ENCODE measurements at places on chromosomes 1 and 21.

DNA sequence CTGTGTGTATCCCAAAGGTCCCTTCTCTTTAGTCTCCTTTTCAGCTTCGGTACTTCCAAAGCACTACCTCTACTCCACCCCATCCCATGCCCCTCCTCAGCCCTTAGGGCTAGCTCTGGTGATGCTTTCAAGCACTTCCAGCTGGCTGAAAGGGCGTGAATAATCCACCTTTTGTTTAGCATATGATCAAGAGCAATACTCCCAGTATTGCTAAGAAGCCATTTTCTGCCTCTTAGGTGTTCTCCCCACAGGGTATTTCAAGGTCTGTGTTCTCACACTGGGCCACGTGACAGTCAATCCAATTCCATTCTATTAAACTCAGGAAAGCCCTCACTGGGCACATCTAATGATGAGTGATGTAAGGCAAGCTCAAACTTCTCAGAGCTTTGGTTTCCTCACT lies 298.5 kb upstream of the PROX1 start:
- DNase-seq, result no peak

- no peak for DNase-seq
These were observed 26.5 kb downstream of the BCL9 start for GRCh38 chr1:147567594-147568381.

DNA sequence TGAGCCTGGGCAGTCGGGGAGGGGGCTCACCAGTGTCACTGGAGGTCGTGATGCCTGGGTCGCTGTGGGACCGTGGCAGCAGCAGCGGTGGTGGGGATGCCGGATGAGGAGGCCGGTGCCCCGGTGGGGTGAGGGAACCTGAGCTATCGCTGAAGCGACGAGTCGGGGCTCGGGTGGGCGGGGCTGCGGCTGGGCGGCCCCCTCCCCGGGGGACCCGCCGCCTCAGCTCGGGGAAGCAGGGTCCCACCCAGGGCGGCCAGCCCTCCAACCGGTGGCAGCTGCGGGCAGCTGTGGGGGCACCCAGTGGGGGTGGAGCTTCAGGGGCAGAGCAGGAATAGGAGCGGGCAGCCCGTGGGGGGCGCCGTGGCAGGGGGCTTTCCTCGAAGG lies 5.0 kb downstream of the ENTREP3 start:
- DNase-seq, result no peak

- peak; percentile 74 for DNase-seq
These were observed 34.4 kb downstream of the COL18A1 start for GRCh38 chr21:45439161-45439872.

GRCh38 chr1:199982606-199983005 lies 44.9 kb upstream of the NR5A2 start:
- no peak for DNase-seq

GRCh38 chr21:44943686-44944550 lies 4.1 kb downstream of the SLX9 start:
- DNase-seq, result no peak

DNA sequence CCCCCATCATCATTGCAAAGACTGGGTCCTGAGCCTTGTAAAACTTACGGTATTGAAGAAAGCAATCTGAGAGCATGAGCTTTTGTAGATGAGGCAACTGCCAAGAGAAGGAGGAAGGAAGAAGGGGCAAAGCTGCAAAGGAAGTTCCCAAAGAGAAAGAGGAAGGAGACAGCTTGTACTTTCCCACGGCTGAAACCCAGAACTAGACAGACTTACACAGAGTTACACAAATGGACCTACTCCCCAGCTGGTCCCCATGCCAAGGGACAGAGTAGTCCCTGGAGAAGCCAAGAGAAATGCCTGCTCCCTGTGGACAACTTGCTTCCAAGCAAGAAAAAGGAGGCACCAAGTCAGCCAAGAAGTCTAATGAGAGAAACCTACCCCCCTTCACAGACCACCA lies 22.6 kb downstream of the SLC5A9 start:
- DNase-seq, result no peak

DNA sequence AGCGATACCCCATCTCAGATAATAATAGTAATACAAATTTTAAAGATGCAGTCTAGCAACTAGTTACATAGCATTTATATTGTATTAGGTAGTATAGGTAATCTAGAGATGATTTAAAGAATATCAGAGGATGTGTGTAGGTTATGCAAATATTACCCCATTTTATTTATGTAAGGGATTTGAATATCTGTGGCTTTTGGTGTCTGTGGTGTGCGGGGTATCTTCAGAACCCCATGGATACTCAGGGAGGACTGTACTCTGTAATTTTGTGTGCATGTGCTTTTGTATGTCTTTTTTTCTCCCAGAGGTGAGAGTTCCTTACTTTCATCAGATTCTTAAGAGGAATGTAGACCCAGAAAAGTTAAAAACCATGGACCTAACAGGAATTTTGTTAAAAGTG lies 12.8 kb downstream of the RNF2 start:
- DNase-seq, result no peak

- DNase-seq, result no peak
These were observed 44.2 kb downstream of the PRRX1 start for GRCh38 chr1:170707959-170708655.

GRCh38 chr1:201060586-201060985 lies 37.1 kb upstream of the KIF21B start:
- DNase-seq, result no peak

DNA sequence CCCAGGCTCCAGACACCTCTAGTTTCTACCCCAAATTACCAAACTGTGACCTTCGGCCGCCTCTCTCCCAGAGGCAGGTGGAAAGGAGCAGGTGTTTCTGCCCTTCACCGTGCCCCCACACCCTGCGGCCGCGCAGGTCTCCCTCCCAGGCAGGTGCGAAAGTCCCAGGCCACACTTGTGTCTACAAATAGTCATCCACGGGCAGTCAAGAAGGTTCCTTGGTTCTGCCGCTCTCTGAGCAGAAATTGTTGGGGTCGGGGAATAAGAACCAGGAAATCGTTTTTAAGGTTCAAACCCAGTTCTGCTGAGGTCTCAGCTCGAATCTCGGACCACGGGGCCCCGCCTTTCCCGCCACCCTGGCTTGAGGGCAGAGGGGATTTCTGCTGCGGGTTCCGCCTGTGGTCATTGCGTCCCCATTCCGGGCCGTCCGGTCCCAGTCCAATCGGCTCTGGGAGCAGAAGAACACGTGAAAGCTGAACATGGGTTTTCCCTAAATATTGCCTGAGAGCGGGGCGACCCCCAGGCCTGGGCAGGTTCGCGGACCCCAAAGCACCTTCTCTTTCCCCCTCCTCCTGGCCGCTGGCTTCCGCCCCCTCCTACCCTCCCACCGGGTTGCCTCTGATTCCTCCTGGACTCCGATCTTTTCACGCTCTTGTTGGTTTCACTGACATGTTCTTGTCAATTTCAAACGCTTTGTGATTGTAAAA lies 1.2 kb upstream of the ATF3 start:
- DNase-seq, result no peak

DNA sequence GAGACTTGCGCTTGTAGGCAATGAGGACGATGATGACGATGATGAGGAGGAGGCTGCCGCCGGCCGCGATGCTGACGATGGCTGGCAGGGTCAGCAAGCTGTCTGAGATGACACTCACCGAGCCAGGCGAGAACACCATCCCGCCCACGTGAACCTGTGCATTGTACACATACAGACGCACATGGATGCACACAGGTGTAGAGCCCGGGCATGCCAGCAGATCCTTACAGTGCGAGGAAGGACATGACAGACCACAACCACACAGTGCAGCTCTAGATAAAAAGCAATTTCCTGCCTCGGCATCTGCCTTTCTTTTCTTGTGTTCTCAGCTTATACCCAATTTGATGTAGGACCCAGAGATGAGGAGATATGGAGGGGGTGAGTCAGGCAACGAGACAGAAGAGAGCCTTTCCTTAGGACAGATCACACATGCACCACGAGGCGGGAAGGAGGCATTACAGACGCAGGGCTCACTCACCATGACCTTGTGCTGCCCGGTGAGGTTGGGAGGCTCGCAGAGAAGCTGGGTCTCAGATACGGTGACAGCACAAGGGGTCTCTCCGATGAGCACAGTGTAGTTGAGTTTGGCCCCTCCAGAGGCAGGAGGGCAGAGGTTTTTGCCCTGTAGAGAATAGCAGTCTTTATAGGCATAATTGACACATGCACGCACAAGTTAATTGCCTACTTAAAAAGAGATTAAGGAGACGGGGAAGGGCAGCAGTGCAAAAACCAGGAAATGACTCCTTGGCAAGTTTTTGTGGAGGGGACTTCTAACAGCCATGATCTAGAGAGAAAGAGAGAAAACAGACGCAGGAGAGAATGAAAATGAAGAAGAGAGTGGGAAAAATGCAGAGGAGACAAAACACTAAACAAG lies 133.9 kb upstream of the CD34 start:
- DNase-seq, result no peak

GRCh38 chr1:107486349-107486748 lies 345.5 kb downstream of the NTNG1 start:
- DNase-seq, result no peak

GRCh38 chr1:12580054-12580887 lies 37.7 kb downstream of the DHRS3 start:
- DNase-seq, result no peak

DNA sequence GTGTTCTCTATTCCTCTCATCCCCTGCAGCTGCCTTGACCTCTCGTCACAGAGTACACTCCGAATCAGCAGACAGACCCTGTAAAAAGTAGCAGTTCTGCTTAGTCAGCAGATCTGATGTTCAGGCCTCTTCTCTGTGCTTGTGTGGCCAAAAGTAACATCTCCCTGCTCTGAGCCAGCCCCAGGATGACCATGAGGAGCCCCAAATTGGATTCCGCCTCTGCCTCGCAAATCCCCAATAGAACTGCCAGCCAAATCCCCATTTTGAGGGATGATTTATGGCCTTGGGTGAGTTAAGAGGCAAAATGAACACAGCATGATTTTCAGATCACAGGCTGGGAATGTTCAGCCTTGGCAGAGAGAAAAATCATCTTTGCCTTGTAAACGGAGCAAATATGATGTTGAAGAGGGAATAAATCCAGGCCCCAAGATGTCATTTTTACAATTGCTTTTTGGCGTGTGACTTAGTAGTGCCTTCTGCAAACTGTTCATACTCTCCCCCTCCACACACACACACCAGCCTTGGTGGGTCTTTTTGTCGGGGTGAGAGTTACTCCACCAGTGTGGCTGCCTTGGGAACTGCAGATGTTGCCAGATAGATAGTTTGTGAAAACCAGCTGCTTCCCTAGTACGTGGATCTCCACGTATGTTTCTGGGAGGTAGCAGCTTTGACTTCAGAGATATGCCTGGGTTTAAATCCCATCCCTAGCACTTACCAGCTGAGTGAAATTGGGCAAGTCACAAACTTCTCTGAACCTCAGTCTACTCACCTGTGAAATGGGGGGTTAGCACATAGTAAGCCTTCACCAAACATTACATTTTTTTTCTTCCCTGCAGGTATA lies 77.8 kb downstream of the MAN1C1 start:
- no peak for DNase-seq

DNA sequence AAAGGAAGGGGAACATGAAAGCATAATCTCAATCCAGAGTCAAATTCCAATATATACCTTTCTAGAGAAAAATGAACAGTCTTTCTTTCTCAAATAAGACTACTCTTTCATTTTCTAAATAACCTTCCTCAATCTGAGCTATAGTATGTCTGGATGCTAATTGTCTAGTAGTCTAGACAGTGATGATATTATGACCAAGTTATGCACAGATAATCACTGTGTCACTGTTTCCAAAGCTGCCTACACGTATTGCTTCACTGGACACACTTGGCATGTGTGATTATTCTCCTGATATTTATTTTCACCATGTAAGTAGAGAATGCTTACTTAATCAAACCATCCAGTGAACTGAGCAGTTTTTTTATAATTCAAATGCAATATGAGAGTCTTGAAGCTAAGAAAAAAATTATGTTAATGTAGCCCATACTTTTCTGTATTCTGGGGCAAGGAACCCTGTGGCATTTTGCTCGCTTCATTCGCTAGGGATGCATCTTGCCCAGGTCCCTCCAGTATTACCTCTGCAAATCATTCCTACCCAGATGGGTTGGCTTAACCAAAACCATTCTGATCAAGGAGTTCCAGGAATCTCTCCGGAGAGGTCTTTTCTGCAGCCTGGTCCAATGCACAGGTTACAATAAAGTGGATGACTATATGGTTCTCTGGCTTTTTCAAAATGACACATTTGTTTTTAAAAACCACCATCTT lies 303.1 kb upstream of the RUNX1 start:
- DNase-seq, result no peak

DNA sequence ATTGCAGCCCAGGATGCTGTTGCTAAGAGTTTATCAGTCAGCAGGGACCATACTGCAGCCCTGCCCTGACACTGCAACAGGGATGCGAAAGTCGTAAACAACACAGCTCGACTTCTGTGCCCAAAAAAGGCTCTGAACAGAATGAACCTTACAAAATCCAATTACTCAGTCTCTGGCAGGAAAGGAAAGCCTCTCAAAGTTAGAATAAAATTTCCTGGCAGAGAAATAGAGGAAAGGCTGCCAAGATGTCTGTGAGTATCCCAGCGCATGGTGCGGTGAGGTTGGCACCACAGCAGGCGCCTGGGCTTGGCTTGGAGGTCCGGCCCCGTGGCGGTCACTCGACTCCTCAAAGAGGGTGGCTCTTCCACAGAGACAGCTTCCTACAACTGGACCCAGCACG lies 185.8 kb downstream of the PCP4 start:
- no peak for DNase-seq

DNA sequence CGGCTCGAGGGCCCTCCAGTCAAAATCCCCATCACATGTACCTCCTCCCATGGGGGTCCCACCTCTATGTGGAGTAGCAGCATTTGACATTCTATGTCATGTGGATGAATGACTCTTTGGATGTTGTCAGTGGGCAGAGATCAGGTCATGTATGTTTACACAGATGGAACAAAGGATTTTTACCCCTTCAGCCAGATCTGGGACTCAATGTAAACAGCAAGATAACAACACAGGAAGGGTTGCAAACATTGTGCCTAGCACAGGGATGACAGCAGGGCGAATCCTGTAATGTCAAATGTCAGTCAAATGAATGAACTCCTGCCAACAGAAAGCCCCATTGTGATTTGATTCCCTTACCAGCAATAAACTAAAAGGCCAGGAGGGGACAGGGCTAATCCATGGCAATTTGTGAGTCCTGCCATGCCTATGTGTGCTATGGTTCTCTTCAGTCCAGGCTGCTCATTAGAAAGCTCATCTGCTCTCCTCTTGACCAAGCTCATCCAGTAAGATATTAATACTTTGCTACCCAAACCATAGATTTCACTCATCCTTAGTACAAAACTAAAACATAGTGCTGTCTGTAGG lies 60.3 kb downstream of the PGBD5 start:
- no peak for DNase-seq

DNA sequence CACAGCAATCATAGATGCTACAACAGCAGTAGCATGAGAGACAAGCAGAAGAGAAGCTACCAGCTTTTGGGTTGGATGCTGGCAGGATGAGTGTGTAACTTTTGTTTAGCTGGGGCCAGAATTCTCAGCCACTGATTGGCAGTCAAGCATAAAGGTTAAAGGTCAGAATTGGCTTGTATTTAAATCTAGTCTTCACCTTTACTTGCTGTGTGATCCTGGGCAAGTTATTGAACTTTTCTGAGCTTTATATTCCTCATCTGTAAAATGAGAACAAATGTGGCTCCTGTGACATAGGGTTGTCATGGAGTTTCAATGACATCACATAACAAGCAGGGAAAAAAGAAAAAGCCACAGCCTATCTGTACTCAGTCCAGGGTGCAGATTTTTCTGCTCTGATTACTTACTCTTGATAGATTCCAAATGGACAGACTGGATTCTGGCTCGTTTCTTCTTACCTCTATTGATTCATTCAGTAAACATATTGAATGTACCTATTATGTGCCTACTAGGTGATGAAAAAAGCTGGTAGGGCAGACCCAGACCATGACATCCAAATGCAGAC lies 2.8 kb upstream of the AZIN2 start:
- no peak for DNase-seq

GRCh38 chr1:45322486-45323040 lies 4.1 kb upstream of the HPDL start:
- DNase-seq, result no peak
